Inflammatory macrophage treated with lipopolysaccharide for 4 hours (primary cell): ENCODE measurements at places on chromosomes 5 and 9.

DNA sequence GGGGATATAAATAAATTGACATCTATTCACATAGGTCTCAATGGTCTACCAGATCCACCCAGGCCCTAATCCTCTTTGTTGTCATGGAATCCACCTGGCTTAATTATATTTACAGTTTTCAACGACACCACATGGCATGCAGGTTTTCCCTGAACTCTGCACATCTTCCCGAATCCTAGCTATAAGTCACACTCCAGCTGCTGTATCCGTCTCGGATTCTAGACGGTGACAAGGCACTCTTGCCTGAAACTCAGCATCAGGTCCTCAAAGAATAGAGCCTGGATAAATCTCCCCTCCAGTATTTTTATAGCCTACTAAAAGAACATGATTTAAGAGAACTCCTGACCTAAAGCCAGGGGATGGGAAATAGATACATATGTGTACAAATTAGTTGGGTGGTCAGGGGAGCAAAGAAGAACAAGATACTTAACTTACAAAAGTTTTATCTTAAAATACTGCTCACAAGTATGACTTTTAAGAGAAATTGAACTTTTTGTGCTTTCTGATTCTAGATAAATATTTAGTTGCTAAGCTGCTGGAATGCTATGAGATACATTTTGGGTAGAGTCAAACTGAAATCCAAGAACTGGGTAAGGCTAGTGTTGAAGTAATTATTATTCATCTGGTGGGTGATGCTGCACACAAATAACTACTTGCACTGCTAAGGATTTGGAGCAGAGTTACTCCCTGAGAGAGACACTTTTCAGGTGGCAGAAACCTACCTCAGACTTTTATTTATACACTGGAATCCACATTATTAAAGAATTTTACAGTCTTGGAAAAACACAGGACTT is 187.3 kb downstream of the EFNA5 start:
- no peak for DNase-seq

GRCh38 chr9:118613996-118614395 is 755.2 kb downstream of the BRINP1 start:
- DNase-seq: no peak

GRCh38 chr9:80144406-80144805 is 572.6 kb downstream of the TLE4 start:
- DNase-seq: no peak

GRCh38 chr5:61277190-61277589 is 54.9 kb upstream of the ZSWIM6 start:
- peak; percentile 74 for DNase-seq

- peak; percentile 30 for DNase-seq
Measured at GRCh38 chr5:52786949-52787599, 642 bp upstream of the ITGA1 start.

- DNase-seq: no peak
Measured at GRCh38 chr9:71765693-71766092, 2.6 kb downstream of the CEMIP2 start.

GRCh38 chr9:134333234-134333873 is 7.1 kb downstream of the RXRA start:
- DNase-seq: no peak

- no peak for DNase-seq
Measured at GRCh38 chr5:90557391-90557790, 1.2 kb upstream of the ADGRV1 start.

- DNase-seq: no peak
Measured at GRCh38 chr9:113620377-113621161, 157.0 kb downstream of the RGS3 start.

- no peak for DNase-seq
Measured at GRCh38 chr9:71920456-71921189, 9.2 kb downstream of the C9orf85 start.

DNA sequence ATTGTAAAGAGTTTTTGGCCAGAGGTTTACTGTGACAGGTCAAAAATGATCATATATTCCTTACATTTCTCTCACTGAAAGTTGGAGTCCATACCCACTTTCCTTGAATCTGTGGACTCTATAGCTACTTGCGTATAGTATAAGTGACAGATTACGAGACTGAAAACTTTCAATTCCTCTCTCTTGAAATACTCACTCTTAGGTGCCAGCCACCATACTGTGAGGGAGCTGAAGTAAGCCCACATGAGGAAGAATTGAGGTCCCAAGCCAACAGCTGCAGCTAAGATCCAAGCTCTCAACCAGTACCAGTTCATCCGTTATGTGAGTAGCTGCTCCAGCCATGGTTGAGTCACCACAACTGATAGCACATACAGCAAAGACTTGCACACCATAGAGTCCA is 128.1 kb upstream of the FAM174A start:
- no peak for DNase-seq

DNA sequence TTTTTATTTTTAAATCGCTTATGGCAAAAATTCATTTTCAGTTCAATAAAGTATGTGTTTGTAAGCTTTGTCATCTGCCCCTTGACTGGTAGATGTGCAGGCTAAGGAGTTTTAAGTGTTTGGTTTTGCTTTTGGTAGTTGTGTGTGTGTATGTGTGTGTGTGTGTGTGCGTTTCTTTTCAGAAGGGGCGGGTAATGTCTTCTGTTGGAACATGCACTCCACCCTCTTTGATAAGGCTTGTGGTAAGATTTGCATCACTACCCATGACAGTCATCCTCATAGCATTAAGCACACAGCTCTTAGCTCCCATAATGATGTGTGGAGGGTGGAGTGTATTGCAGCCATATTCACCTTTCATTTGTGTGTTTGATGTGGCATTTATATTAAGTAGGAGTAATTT is 92.1 kb upstream of the FSD1L start:
- peak; percentile 6 for DNase-seq

- no peak for DNase-seq
Measured at GRCh38 chr5:155068616-155069100, 55.1 kb downstream of the KIF4B start.

DNA sequence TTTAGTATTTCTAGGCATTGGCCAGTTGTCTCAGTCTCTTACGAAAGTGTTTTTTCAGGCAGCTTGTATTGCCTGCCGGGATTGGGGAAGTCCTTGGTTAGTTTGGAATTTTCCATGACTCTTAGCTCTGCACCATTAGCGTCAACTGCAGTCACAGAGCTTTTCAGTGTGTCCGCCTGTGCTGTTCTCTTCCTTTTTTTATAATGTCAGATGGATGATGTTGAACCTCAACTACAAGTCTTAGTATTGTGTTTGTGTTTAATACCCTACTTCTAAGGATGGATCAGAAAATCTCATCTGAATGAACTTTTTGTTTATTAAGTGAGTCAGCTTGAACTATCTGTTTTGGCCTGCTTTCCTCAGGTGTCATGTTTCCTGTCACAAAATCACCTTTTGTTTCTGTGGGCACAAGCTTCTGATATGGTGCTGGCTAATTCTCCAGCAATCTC is 33.1 kb downstream of the ATP6V0E1 start:
- DNase-seq: peak; percentile 96

- DNase-seq: no peak
Measured at GRCh38 chr9:110767559-110768063, 99.0 kb downstream of the MUSK start.

DNA sequence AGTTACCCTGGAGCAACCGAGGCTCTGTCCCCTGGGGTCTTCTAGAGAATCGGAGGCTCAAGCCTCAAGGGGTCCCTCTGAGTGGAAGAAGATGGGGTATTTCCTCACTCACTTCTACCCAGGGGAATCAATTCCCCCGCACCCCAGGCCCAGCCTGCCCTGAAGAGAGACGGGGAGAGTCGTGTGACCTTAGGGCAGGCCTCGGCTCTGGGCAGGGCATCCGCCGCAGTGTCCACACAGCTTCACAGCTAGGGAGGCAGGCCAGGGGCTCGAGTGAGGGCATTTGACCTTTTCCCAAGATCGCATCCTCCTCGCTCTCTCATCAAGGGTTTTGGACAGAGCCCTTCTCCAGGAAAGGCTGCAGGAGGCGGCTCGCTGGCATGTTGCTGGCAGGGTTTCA is 57.9 kb upstream of the CNOT6 start:
- DNase-seq: no peak

DNA sequence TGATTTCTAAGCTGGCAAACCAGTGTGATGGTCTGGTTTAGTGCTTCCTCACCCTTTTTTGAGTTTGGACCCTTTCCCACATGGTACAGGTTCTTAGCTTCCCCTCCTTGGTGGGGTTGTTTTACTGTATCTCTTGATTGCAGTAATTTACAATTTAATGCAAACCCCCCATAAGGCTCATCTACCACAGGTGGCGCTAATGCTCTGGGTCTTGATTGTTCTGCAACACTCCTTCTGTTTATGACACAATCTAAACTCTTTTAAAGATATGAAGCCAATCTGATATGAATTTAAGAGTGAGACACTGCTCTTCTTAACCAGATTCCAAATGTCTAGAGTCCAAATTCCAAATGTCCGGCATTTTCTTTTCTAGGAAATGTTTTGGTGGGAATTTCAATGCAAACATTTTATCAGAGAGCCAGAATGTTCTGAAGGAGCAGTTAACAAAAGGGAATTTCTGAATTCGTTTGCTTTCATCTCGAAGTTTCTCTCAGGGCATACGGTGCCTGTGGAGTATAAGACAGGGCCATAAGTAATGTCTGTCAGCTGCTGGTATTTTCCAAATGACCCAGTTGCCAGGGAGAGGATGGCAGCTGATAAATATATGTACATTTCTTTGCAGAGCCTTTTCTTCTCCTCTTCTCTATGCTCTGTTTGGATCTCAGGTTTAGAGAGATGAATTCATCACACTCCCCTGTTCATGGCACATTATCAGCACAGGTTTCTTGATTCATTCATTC is 246.8 kb downstream of the ARHGAP26 start:
- peak; percentile 67 for DNase-seq

DNA sequence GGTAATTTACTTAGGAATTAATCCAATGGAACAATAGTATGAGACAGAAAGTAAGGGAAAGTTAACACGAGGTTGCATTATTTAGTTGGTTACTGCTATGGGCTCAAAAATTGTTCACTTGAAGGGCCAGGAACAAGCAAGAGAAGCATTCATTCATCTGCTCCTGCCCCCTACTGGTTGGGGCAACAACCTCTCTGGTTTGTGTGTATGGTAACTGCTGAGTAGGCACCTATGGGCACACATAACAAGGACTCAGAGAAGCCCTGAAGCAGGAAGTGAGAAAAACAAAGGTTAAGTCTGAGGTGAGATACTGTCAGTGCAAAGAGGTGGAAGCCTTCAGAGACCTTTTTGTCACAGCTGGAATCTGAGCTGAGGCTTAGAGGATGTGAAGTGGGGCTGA is 34.4 kb upstream of the RANBP6 start:
- DNase-seq: peak; percentile 39

- DNase-seq: no peak
Measured at GRCh38 chr5:61344187-61344944, 12.3 kb downstream of the ZSWIM6 start.

DNA sequence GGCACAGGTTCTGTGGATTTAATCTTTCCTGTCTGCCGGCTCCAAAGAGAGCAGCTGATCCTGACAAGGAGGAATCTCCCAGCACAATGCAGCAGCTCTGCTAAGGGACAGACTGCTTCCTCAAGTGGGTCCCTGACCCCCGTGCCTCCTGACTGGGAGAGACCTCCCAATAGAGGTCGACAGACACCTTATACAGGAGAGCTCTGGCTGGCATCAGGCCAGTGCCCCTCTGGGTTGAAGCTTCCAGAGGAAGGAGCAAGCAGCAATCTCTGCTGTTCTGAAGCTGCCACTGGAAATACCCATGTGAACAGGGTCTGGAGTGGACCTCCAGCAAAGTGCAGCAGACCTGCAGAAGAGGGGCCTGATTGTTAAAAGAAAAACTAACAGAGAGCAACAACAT is 630.2 kb upstream of the FTMT start:
- DNase-seq: no peak

DNA sequence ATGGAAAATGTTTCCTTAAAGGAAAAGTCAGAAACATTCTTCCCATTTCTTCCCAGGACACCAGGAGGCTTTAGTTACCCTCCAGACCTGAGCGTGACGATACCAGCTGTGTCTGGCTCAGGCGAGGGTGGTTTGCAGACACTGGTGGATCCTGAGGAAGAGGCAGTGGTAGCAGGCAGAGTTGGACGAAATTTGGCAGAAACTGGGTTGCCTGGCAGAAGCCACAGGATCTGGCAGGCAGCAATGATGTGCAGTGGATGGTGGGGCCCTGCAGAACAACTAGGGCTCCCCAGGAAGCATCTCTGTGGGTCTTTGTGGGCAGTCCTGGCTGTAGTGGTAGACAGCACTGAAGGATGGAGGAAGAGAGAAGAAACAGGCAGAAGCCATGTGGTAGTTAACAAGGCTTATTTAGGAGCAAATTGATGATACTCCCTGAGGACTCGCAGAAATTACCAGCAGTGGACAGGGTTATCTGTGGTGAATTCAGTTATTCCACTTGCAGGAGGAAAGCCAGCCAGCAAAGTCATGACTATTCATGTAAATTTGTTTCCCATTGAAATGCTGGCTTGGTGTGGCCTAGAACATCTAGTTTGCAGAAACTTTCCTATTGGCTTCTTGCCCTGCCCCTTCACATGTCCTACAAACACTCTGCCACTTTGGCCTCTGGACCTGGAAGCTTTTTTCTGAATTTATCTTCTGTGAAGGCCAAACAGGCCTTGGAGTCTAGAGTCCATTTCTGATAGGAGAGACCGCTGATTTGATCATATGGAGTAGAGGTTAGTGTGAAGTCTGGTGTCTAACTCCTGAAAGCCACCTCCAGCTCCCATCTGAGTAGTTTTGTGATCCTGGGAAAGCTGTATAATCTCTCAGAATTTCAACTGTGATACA is 212.0 kb downstream of the DMRT2 start:
- no peak for DNase-seq

- DNase-seq: peak; percentile 95
Measured at GRCh38 chr5:10352430-10353240, 860 bp upstream of the MARCHF6 start.

DNA sequence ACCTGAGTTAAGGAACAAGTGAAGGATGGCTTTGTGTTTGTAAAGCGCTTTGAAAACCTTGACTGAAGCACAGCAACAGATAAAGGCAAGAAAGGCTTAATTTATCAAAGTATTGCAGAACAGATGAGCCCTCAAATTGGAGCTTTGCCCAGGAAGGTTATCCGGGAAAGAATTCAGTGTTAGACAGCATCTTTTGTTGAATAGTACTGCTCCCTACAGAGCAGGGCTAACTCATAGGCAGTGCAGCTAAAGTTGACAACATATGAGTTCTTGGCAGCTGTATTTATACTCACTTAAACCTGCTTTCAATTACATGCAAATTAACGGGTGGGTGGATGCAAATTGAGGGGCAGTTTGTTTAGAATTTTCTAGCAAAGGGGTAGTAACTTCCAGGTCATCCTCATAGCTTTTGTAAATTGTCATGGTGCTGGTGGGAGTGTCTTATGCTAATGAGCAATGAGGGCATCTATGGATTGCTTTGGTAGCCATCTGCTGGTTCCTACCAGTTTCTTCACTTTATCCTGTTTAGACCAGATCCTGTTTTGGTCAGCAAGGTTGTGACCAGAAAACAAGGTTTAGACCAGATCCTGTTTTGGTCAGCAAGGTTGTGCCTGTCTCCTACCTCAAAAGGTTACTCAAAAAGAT is 105.8 kb downstream of the GDA start:
- no peak for DNase-seq
